ENCODE measurements at places on chromosomes 1 and 21.

DNA sequence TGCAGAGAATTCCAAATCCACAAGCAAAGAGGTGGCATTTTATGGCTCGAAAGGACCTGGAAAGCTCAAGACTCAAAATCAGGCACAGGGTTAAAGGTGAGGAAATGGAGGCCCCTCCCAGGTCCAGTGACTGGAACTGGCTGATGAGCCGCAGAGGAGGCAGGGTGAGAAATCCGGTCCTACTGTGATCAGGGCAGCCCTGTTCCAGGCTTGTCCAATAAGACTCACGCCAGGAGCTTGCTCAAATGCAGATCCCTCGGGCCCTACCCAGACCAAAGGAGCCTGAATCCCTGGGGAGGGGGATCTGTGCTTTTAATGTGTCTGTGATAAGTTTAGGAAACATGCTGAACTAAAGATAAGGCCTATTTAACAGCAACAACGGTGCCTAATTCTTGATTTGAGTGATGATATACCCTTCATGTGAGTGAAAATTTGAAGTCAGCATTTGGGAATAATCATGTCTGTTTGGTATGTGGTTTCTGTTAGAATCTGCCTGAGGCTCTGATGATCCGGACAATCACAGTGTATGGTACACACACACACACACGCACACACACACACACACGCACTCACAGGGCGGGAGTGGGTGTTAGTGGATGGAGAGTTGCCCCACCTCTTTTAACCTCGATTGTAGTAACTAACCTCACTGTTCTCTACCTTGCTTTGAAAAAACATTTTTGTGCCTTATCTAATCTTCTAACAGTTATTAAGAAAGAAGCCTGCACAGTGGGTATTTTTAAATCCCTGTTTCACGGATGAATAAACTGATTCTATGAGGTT is 54.1 kb upstream of the LYST start:
- no peak for DNase-seq

- DNase-seq, result no peak
These were observed 67.8 kb upstream of the POU3F1 start for GRCh38 chr1:38114241-38115026.

GRCh38 chr21:35578347-35578782 is 482.0 kb downstream of the SETD4 start:
- DNase-seq, result no peak

DNA sequence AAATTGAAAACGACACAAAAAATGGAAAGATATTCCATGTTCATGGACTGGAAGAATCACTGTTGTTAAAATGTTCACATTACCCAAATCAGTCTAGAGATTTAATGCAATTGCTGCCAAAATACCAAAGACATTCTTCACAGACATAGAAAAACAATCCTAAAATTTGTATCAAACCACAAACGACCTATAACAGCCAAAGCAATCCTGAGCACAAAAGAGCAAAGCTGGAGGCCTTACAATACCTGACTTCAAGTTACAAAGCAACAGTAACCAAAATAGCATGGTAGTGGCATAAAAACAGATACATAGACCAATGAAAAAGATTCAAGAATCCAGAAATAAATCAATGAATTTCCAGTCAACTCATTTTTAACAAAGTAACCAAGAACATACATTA is 1077.3 kb downstream of the KCNT2 start:
- DNase-seq, result no peak

DNA sequence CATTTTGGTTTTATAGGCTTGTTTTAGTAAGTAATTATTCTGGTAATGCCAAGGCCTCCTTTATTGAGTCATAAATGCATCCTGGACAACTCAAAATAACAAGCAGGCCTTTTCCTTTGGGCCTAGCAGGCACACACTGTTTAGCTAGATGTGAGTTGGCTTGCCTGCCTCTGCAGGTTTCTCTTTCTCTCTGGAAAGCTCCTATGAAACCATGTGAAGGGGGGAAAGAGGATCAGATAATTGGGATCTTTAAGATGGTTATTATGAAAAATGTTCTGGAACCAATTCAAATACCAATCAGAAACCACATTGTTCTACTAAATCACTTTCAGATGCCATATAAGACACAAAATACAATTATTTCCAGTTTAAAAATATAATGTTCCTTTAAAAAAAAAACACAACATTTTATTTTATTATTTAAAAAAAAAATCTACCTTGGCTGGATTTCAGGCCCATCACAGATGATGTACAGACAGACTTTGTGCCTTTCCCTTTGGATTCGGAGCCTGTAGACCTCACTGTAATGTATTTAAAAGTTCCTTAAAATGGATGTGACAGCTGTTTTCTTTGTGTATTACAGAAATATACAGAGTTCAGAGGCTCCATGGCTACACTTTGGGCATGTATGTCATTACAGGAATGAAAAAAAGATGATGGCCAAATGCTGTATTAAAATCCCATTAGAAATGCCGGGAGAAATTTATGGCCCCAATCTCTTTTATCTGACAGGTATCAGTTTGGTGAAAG is 80.2 kb downstream of the NTMT2 start:
- no peak for DNase-seq

- DNase-seq, result no peak
These were observed 8.9 kb upstream of the LHX8 start for GRCh38 chr1:75125161-75125726.

GRCh38 chr21:42429856-42430255 is 26.2 kb downstream of the UBASH3A start:
- no peak for DNase-seq

DNA sequence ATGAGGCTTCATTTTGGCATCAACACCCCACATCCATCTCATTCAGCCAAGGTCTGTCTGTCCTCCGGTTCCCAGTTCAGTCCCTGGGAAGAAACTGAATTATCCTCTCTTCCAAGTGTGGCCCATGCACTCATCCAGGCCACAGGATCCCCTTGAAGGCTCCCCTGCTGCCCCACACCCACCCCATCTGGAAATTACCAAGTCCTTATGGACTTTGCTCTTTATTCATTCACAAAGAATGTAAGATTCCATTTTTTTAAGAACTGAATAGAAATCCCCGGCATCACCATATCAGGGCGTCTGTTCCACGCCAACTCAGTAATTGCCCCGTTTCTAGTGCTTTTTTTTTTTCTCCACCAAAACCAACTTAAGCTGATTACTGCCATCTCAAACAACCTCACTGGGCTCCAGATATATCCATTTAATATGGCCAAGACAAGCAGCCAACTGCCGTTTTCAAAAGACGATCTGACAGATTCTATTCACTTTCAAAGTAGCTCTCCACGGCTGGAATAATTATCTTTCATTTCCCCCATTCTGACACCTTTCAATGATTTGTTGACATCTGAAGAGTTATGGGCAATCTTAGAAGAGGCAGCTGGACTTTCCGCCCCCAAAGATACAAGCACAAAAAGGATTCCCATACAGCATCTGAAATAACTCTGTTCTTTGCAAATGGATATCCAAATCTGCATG is 55.9 kb downstream of the OLIG1 start:
- no peak for DNase-seq

DNA sequence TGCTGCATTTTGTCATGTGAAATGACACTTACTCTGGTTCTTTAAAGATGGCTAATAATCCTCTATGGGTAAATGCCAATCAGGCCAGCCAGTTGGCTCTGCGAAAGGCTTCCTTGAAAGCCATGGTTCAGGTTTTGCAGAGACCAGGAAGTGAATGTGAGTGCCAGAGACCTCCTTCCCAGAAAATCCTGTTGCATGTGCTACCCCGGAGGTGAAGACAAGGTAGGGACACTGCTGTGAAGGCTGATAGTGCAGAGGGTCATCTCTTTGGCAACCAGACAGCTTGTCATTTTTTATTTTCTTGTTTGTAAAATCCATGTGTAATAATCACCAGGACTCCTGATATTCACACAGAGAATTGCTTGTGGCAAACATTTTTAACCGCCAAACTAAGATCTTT is 18.7 kb downstream of the LRRC8D start:
- no peak for DNase-seq

DNA sequence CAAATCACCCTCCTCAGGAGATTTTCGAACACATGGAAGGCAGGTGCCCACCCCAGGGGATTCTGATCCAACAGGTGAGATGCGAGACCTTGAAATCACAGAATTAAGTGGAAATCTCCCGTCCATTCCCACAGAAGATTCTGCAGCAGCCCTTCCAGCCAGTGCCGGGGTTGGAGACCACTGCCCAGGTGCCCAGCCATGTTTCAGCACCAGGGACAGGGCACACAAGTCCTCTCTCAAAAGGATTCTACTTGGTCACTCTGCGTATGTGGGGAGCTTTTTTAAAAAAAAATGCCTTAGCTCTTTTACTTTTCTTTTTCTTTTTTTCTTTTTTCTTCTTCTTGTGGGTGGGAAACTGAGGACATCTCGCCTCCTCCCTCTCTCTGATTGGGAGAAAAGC is 80.7 kb downstream of the VWA5B1 start:
- no peak for DNase-seq

GRCh38 chr1:33348676-33349080 is 27.8 kb upstream of the A3GALT2 start:
- DNase-seq, result no peak

Measured in CD4-positive, CD25-positive, alpha-beta regulatory T cell (primary cell).